ENCODE measurements at places on chromosomes 2 and 18.

DNA sequence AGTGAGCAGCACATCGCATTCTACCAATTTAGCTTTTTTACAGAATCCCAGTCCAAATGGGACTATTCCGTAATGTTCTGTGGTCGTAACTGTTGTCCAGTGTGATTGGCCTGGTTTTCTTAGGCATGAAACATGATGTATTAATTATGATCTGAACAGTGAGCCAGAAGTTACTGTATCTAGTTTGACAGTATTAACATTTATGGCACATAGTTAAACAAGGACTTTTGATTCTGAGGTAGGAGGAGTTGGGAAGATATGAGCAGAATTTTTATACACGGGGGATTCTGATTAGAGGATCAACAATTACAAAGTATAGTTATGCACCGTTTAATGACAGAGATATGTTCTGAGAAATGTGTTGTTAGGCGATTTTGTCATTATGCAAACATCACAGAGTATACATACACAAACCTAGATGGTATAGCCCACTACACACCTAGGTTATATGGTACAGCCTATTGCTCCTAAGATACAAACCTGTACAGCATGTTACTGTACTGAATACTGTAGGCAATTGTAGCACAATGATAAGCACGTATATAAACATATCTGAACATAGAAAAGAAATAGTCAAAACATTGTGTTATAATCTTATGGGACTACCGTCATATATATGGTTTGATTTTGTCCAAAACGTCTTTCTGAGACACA is 85.0 kb downstream of the DPP10 start:
- DNase-seq, result no peak

DNA sequence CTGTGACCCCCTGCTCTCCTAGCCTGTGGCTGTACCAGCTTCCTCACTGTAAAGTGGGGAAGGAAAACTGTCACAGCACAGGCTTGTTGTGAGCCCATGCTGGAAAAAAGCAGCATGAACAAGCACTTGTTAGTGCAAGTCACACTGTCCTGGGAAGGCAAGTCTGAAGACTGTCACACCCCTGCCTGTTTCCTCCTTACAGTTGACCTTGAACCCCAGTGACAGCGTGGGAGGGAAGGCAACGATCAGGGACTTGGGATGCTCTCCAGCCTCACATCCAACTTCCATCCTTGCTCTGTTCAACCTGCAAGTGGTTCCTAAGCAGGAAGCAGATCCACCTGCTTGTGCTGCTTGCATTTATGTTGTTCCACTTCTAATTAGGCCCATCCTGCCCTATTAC is 311.3 kb upstream of the KLHL29 start:
- DNase-seq, result no peak

DNA sequence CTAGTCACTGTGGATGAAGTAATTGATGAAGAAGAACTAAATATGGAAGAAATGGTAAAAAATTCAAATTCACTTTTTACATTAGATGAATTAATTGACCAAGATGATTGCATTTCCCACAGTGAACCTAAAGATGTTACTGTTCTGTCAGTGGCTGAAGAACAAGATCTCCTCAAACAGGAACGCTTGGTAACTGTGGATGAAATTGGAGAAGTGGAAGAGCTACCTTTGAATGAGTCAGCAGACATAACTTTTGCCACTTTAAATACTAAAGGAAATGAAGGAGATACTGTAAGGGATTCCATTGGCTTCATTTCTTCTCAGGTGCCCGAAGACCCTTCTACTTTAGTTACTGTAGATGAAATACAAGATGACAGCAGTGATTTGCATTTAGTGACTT is 26.6 kb upstream of the DYSF start:
- DNase-seq, result no peak

- DNase-seq, result no peak
Measured at GRCh38 chr2:152396051-152396511, 61.1 kb downstream of the FMNL2 start.

GRCh38 chr2:228703152-228703551 is 521.7 kb upstream of the SPHKAP start:
- DNase-seq, result no peak

DNA sequence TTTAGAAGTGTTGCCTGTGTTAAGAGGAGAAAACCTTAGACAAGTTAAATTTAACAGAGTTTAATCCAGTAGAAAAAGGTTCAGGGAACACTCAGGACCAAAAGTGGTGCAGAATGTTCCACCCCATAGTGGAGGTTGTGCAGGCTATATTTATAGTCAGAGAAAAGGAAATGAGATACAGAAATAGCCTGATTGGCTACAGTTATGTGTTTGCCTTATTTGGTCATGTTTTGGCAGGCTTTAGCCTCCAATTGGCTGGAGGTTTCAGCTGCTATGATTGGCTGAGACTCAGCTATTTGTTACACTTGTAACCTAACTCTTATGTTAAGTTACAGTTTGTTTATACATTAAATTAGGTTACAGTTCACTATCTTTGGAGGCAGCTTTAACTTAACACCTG is 4.2 kb downstream of the STAMBP start:
- DNase-seq, result no peak

GRCh38 chr2:235618039-235618438 is 124.2 kb downstream of the AGAP1 start:
- no peak for DNase-seq

DNA sequence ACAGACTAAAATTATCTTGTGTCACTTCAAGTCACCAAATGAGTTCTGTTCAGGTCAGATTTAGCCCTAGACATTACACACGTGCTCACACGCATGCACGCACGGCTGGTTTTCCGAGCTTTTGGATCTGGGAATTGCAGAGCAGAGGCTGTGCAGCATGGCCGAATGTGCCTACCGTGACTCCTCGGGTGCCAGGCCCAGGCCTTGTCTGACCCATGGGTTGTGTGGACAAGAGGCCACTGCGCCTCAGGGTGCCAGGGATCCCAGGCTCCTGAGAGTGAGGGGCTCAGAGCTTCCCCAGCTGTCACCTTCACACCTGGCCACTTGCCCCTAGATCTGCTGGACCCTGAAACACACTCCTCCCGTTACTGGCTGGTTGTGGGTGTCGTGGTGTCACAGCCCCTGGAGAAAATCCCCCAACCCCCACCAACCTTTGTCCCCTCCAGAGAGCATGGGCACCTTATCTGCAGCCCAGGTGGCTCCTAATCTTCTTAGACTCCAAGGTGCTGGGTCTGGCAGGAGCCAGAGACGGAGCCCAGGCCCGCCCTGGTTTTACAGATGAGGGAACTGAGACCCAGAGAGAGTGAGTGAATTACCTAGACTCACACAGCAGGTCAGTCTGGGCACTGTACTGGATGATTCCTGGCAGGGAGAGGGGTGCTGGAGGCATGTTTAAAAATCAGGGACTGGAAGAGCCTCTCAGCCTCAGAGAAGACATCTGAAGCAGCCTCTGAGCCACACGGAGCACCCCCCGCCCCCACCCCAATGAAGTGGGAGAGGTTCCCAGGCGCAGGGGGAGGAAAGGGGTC is 56.8 kb downstream of the ATOH8 start:
- no peak for DNase-seq

DNA sequence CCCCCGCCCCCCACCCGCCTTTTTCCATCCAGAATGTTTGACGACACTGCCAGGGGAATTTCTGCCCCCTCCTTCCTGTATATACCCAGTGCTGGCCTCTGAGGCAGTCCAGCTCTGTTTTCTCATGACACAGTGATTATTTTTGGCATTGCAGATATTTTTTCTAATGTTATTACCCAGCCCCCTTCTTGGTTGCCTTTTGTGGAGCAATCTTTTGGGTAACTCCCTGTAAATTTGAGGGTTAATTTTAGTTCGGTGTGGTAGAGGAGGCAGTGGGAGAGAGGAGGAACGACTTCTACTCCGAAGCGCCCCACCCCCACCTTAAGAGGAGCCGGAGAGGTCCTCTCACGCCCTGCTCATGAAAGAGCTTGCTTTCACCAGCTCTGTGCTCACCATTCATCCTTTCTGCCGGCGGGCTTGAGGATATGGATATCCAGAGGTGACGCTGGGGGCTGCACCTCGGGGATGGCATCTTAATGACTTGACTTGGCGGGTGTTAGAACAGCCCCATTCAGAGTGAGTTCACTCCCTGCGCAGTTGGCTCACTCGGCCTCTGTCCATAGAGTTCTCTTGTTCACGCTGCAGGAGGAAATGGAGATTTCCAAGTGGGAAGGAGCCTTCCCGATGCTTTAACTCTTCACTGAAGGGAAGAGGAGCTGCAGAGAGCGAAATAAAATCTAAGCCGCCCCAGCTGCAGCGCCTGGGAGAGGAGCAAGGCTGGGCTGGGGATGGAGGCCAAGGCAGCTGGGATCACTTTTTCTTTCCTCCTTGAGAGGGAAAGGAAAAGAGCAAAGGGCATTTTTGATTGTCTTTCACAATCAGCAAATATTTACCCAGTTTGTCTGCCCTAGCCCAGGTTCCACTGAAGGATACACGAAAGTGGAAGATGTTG is 38.4 kb downstream of the EPAS1 start:
- peak; percentile 41 for DNase-seq

- DNase-seq, result no peak
Measured at GRCh38 chr2:228938629-228939028, 332.5 kb downstream of the PID1 start.

GRCh38 chr2:191217580-191217979 is 27.6 kb upstream of the MYO1B start:
- DNase-seq, result no peak

- DNase-seq, result peak; percentile 15
Measured at GRCh38 chr2:204258890-204259289, 286.4 kb upstream of the PARD3B start.

GRCh38 chr2:40416486-40416885 is 35.4 kb downstream of the SLC8A1 start:
- DNase-seq, result no peak

DNA sequence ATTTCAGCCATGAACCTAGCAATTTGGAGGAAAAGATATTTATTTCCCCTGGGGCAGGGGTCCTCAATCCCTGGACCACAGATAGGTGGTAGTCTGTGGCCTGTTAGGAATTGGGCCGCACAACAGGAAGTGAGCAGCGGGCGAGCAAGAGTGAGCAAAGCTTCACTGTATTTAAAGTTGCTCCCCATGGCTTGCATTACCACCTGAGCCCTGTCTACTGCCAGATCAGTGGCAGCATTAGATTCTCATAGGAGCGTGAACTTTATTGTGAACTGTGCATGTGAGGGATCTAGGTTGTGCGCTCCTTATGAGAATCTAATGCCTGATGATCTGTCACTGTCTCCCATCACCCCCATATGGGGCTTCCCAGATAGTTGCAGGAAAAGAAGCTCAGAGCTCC is 127.6 kb downstream of the ICOS start:
- no peak for DNase-seq

DNA sequence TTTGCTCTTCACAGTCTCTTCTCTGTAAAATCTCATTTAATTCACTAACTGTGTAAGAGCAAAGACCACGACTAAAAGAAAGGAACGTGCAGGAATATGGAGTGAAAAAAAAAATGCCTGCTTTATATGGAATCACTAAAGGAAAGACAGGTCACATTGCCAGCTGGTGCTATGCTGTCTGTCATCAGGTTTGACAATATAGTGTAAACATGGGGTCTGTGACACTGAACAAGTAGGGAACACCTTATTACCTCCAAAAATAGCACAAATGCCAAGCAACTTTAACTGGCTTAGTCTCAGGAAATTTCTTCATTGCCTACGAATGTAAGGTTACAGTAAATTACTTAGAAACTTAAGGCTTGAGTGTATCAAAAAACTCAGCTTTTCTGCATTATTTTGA is 364.5 kb upstream of the LINC00305 start:
- no peak for DNase-seq

- DNase-seq, result no peak
Measured at GRCh38 chr2:238765590-238765989, 82.3 kb upstream of the TWIST2 start.

DNA sequence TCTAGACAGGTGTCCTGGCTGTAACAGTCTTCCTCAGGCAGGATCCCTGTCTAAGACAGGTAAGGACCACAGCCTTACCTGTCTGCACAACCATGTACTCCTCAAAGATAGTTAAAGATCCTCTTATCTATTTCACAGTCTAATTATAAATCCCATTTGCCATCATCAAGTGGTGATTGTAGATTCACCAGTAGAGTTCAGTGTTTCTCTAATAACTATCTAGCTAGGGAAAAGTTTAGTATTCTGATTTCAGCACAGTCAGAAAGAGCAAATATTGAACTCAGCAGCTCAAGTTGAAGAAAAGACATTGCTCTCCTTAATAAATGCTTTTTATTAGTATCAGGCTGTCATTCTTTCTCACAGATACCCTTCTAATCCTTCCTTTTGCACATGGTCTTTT is 1305.5 kb upstream of the NXPH2 start:
- no peak for DNase-seq

Data from NCI-H1417 (cell line).